ENCODE measurements at places on chromosomes 1 and 21.

GRCh38 chr1:151157067-151157531, 650 bp downstream of the TNFAIP8L2 start:
- DNase-seq: no peak

DNA sequence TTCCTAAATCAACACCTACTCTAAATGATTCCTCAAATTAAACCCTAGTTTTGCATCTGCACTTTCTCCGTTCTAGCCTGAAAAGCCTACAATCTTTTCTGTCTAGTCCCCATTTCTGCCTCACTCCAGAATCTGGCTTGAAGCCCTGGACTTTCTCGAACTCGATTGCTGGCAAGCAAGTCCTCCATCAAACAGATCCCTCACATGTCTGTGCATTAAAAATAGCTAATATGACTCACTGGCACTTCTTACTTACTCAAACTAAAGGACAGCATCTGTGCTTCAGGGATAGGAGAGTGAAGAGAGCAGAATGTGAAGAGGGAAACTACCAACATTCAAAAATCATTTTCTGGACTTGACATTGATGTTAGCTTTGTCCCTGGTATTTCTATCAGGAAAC, 51.8 kb upstream of the CXADR start:
- DNase-seq: peak; percentile 74

- DNase-seq: no peak
Measured at GRCh38 chr1:64685765-64686341, 59.0 kb upstream of the RAVER2 start.

DNA sequence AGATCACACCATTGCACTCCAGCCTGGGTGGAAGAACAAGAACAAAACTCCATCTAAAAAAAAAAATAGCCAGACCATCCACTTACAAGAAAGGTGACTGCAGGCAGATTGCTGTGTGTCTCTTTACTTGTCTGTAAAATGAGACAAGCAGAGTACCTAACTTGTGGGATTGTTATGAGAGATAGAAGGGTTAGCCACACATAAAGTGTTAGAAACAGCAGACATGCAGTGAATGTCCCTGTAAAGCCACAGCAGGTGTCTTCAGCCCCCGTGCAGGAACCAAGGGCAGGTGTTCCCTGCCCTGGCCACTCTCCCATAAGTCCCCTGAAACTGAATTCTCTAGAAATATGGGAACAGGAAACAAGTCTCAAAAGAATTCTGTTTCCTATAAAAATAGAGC, 40.8 kb upstream of the EFHD2 start:
- no peak for DNase-seq

- DNase-seq: peak; percentile 72
Measured at GRCh38 chr1:222886878-222887351, 72.1 kb downstream of the DISP1 start.

- DNase-seq: peak; percentile 100
Measured at GRCh38 chr1:12143631-12144155, 23.1 kb upstream of the TNFRSF1B start.

- no peak for DNase-seq
Measured at GRCh38 chr1:81157686-81158085, 643.0 kb upstream of the ADGRL2 start.

DNA sequence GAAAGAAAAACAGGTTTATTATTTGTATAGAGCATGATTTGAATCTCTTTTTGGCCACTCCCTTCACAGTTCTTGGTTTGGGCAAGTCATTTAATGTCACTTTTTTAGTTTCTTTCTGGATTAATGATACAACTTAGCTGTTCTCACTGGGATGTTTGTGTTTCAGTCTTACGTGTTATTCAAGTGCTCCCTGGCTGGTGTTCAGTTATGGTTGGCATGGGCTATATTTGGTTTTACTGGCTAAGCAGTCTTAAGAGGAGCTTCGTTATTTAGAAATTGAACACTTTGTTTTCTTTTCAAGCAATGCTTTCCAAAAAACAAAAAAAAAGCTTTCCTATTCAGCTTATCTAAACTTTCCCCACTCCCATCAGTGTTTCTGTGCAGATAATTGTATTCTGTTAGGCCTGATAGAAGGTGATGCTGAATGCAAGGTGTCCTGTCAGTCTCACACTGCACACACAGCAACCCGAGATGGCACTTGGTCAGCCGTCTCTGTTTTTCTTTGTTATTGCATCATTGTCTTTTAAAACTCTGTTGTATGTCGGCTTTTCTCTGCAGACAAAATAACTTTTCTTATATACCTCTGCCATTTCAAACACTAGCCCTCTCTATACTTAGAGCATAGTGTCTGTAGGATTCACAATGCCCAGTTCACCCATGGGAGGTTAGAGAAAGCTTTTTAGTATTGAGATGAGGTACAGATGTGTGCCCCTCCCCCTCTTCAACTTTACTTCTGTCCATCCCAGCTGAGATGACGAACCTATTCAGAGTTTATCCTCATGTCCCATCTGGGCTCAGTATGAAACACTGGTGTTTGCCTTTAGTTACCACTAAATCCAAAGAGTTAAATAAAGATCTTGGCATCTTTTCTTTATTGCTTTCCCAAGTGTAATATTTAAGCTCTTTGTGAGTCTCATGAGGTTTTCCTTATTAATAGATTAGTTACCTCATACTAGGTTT, 80.2 kb downstream of the VPS13D start:
- peak; percentile 77 for DNase-seq

DNA sequence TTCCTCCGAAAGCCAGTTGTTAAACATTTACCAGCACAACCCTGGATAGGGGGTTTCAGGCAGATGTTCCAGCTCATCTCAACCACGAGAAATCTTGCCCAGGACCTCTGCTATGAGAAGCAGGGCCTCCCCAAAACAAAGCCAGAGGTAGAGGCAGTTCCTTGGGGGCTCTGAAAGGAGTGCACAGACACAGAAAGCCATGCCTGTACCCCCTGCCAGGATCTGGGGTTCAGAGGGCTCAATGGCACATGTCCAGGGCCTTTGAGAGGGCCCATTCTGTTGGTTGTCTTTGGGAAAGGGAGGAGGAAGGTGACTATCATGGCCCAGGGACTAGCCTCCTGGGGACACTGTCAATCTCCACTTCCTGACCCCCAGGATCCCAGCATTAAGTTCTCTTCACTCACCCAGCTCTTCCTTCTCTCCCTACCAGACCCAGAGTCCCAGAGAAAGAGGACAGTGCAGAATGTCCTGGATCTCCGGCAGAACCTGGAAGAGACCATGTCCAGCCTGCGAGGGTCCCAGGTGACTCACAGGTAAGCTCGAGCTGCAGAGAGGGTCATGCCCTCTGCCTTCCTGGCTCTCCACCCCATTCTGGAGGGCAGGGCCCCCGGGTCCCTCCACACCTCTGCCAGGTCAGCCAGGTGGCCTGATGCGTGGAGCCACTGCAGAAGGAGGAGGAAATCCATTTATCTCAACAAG, 116.4 kb upstream of the IPO9 start:
- DNase-seq: no peak

DNA sequence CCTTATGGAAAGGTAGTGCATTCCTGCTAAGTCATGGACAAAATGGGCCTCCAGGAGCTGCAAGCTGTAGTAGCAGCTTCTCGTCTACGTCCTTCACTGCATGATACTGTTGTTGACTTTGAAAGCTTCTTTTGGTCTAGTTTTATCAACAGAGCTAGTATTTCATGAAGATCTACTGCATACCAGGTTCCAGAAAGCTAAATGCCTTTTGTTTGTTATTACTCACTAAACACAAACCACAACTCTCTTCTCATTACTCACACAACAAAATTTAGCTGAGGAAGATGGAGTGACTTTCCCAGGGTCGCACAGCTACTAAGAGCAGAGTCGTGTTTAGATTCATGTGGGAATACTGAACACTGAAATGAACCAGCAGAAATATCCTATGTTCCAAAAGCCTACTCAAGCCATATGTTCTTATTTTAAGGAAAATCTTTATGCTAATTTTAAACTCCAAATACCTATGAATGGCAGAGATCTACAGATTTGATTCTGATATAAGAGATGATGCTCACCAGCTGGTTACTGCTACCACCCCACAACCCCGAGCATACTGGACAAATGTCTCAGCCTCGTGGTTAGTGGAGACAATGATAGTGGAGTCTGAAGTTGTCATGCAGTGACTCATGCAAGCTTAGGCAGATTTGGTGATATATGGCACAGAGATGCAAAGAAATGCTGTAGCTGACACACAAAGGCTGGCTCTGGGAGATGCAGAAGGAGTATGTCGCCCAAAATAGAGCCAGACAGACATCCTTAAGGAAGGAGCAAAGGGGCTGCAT, 20.6 kb downstream of the PGBD2 start:
- no peak for DNase-seq

DNA sequence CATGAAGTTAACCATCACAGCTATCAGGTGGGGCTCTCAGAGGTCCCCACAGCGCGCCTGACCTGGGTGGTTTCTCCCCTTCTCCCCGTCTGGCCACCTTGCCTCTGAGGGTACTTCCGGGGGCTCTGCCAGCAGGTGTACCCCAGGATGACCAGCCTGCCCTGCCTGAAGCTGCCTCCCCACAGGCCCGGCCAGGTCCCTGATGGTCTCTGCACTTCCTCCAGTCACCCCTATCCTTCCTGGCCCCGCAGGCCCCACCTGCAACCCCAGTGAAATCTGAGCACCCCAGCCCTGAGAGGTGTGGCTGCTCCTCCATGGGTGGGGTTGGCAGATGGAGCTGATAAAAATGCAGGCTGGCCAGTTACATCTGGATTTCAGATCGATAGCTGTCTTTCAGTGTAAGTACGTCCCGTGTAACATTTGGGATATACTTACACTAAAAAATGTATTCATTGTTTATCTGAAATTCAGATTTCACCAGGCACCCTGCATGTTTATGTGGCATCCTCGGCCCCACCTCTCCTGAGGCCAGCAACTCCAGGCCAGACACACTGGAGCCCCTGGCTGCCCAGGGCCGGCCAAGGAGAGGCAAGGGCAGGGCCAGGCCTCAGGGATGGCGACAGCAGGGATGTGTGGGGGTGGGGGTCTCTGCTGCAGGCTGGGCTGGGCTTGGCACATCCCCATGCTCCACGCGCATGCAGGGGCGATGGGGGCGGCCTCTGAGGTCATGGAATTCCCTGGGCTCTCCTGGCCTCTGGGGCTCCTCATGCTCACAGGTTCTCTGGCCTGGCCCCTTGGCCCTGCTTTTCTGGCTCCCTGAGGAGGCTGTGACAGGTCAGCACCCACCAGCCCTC, 25.1 kb downstream of the LRRC3 start:
- no peak for DNase-seq

DNA sequence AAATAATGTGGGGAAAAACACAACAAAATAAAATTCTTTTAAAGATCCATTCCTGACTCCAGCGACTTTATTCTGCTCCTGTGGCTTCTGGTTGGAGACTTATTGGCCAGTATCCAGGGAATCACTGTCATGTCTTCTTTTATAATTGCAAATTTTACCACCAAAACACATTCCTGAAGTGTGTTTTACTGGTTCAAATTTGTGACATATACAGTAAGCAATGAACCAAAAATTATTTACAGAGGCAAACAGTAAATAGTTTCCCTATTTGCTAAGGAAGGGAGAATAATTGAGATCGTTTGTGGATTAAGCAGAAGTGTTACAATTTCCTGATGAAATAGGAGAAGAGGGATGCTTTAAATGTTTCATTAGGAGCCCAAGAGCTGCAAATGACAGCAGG, 118.7 kb downstream of the ZNF281 start:
- no peak for DNase-seq
